ENCODE measurements at places on chromosomes 12 and 14.

GRCh38 chr14:54908190-54908589, 5.6 kb upstream of the GCH1 start:
- DNase-seq: peak; percentile 20

- no peak for DNase-seq
Observed at GRCh38 chr14:79614448-79614847, 596.9 kb downstream of the DIO2 start.

- no peak for DNase-seq
Observed at GRCh38 chr14:50533806-50534205, 1.4 kb upstream of the MAP4K5 start.

DNA sequence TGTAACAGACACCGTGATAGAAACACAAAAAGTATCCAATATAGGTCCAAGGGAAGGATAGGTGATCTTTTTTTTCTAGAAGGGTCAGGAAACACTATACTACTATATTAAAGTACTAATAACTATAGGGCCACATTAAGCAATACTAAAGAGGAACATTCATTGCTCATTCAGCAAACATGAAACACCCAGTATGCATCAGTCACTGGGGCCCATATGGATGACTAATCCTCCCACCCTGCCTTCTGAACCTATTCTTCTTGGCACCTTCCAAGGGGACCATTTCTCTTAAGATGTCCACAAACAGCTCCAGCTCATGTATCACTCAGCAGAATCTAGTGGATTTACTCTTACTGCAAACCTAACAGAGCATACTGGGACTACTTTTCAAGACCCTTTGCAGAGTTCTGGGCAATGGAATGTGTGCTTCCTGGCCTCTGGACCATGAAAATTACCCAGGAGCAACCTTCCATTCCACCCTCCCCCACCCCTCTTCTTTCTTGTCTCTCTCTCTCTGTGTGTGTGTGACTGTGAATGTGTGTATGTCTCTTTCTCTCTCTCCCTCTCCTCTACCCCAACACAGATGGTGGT, 187.9 kb downstream of the EPS8 start:
- no peak for DNase-seq

GRCh38 chr14:103361867-103362266, 23.3 kb upstream of the MARK3 start:
- no peak for DNase-seq

GRCh38 chr14:96783915-96784224, 13.3 kb upstream of the VRK1 start:
- DNase-seq: no peak

DNA sequence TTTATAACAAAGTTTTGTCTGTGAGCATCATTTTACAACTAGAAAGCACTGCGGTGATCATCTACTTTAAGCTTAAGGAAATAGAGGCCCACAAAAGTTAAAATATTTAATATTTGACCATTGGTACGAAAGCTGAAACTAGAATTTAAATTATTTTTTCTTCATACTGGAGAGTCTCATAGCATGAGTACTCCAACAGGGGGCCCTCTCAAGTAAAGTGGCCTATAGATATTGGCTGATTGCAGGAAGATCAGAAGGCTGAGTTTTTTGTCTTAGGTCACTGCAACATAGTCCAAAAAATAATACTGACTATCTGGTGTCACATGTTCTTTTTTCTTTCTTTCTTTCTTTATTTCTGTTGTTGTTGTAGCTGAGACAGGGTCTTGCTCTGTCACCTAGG, 75.3 kb upstream of the ZDHHC17 start:
- no peak for DNase-seq

DNA sequence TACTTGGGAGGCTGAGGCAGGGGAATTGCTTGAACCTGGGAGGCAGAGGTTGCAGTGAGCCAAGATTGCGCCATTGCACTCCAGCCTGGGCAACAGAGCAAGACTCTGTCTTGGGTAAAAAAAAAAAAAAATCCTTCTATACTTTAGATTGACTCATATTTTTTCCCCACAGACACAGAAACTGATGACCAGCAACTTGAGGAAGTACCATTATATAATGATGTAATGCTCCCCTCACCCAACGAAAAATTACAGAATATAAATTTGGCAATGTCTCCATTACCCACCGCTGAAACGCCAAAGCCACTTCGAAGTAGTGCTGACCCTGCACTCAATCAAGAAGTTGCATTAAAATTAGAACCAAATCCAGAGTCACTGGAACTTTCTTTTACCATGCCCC, 24.3 kb upstream of the SNAPC1 start:
- DNase-seq: no peak

DNA sequence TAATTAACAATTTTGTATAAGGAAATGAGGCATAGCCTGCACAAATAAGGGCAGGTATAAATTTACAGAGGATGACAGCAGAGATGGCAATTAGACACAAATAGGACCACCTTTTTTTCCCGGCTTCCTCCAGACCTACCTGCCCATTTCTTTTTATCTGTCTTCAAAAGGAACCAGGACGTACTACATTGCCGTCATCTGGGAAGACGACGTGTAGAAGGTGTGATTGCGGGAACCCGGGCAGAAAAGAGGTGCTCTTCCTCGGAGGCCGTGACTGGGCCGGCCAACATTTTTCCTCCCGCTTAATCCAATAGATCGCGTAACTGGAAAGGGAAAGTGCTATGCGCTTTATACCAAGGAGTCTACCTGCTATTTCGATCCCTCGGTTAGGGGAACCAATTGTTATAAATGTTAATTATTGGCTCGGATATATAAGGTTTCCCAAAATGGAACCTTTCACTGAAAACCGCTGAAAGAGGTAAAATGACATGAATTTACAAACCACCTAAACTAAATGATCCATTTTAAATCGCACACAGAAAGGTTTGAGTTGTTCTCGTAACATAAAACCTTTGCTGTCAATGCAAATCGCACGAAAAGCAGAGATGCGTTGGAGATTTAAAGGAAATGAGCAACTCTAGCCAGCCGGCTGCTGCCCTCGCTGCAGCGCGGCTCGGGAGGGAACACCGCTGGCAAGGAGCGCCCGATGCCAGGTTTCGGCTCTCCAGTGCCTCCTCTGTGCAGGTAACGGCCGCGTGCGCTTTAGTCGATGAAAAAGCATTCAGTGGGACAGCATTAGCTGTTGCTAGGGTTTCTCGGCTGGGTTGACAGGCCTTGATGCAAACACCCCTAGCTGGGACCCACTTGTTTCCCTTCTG, 2.8 kb upstream of the SIX1 start:
- no peak for DNase-seq

DNA sequence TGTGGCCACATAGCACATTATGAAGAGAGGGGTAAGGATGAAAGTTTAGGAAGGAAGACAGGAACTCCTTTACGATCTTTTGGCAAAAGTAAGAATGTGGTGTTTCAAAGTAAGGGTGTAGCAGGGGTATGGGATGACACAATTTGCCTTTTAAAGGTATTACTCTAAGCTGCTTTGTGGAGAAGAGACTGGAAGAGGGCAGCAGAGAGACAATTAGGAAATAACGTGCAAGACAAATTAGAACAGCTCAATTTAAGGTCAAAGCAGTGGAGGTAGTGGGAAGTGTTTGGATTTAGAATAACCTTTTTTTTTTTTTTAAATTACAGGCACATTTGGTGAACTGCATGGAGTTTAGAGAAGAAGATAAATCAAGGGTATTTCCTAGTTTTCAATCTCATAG, 342.6 kb downstream of the NOVA1 start:
- no peak for DNase-seq

DNA sequence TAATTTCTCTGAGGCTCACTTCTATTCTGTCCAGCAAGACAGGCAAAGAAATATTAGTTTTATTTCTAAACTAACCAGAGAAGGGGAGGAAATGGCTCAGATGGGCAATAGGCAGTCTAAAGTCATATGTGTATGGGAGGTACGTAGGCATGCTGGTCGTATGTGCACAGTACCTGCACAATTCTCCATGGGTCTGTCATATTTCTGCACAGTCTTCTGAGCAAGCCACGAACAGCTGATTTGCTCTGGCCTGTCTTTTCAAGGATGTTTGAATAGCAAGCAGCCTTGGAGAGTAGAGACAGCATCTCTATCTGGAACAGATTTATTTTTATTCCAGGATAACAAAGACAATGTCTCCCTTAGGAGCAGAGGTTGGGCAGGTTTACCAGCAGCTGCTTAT, 92.1 kb downstream of the SLC25A47 start:
- DNase-seq: no peak

DNA sequence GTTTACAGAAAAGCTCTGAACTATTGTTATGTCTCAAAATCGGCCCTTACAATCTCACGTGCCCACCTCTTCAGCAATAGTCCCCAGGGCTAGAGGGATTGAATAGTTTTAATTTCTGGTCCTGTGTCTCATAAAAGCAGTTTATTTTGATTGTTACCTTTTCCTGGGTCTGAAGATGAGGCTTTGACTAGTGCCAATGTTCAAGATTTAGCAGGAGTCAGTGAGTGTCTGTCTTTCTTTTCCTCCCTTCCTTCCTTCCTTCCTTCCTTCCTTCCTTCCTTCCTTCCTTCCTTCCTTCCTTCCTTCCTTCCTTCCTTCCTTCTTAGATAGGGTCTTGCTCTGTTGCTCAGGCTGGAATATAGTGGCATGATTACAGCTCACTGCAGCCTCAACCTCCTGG, 24.7 kb upstream of the SOCS2 start:
- DNase-seq: no peak

DNA sequence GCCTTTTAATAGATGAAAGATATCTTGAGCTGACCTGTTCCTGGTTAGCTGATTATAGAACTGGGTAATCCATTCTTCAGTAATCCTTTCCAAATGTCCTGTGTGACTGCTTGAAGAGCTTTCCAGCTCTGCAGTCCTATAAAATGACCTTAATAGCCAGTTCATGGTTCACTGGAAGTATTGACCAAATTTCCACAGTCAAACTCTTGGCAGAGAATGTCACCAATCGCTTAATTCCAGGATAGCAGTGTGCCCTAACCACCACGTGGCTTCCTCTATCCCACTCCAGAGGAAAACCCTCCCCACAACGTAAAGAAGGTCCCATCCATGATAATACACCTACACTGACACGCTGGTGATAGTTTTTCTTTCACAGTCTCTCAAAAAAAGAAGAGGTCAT, 17.4 kb downstream of the PRKAB1 start:
- no peak for DNase-seq

DNA sequence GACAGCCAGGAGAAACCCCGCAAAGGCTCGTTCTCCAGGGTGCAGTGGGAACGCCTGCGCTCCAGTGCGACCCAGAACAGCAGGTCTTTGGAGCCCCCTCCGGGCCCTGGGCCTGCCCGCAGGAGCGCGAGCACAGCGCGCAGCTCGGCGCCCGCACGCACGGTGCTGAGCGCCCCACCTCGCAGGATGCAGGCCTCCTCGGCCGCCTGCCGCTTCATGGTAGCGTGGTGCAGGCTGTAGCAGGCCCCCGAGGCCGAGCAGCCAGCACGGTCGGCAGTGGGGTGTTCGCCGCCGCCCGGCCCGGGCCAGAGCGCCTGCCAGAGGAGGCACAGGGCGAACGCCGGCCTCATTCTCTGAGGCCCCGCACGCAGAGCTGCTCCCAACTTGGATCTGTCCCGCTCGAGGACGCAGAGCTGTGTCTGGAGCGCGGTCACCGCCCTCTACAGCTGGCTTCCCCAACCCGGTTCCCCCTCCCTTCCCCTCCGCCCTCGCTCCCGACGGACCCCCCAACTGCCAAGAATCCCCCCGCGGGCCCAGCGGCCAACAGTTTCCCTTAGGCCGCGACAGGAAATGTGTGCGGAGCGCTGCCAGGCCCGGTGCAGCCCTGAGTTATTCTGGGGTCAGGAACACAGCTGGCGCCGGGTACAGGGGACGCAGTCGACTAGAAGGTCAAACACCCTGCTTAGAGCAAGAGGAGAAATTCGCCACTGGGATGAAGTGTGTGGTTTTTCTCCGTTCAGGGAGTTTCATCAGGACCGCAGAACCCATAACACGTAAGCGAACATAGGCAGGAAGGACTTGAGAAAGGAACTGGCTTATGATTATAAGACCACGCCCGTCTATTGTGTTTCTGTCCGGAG, at the start of gene CLEC14A:
TSS of gene CLEC14A (minus strand) at position 421 of the 860 bp plus-strand sequence. CDS start at position 350, 71 bp downstream.
- no peak for DNase-seq

GRCh38 chr14:53814392-53814791, 142.2 kb downstream of the BMP4 start:
- DNase-seq: no peak
